ENCODE measurements at places on chromosomes 7 and 10.
A peak's percentile ranks its signal among the peaks of the same experiment; 100 is the strongest.

- no peak for DNase-seq
Measured at GRCh38 chr7:122135275-122135674, 8.8 kb downstream of the AASS start.

GRCh38 chr10:84205049-84205852, 10.9 kb downstream of the CDHR1 start:
- peak; percentile 69 for DNase-seq

GRCh38 chr10:60186315-60187071, 203.2 kb downstream of the ANK3 start:
- no peak for DNase-seq

DNA sequence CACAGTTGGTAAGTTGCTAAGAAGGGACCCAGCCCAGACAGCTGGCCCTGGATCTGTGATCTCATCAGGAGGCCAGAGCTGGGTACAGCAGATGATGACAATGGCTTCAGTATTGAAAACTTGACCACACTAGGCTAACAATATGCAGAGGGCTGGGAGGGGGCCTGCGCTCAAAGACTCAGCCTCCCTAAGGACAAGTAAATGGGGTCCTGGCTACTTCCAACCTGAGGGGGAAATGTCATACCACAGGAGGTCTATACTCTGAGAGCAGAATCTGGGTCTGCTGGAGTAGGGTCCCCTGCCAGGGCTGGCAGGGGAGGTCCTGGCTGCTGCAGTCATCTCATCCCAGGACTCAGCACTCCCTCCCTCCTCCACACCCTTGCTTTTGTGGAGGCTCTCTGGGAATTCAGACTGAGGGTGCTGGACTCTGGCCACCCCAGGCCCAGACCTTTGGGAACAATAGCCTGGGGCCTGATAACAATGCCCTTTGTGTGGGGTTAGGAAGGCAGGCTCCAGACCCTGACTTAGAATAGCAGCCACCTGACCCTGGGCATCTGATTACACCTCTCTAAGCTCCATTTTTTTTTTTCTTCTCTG, 1.4 kb downstream of the FXYD4 start:
- DNase-seq, result peak; percentile 82

- no peak for DNase-seq
Measured at GRCh38 chr10:84076047-84076388, 63.3 kb upstream of the GHITM start.

- DNase-seq, result no peak
Measured at GRCh38 chr7:42688056-42688371, 223.9 kb downstream of the C7orf25 start.

Data from hypothalamus (tissue), 51 donors.